ENCODE measurements at places on chromosomes 12 and 14. TPM values are rescaled to one million over a fixed set of nuclear protein-coding genes. Genes with fewer than 3 reads are reported as not detected.
A peak's percentile ranks its signal among the peaks of the same experiment; 100 is the strongest.

DNA sequence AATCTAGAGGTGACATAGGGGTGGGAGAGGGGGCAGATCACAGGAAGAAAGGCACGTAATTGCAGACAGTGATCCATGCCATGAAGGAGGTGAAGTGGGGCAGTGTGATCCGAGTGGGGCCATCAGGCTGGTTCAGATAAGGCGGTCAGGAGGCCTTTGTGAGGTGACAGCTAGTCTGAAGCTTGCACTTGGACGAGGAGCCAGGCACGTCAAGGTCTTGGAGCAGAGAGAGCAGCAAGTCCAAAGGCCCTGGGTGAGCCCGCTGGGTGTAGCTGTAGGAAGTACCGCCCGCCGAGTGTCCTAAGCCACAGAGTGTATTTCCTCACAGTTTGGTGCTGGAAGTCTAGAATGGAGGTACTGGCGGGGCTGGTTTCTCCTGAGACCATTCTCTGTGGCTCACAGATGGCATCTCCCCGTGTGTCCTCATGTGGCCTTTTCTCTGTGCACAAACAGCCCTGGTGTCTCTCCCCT lies 23.6 kb downstream of the RHOF start:
- DNase-seq = no peak

- no peak for DNase-seq
Measured at GRCh38 chr14:20563971-20564370, 3.1 kb upstream of the RNASE9 start.

DNA sequence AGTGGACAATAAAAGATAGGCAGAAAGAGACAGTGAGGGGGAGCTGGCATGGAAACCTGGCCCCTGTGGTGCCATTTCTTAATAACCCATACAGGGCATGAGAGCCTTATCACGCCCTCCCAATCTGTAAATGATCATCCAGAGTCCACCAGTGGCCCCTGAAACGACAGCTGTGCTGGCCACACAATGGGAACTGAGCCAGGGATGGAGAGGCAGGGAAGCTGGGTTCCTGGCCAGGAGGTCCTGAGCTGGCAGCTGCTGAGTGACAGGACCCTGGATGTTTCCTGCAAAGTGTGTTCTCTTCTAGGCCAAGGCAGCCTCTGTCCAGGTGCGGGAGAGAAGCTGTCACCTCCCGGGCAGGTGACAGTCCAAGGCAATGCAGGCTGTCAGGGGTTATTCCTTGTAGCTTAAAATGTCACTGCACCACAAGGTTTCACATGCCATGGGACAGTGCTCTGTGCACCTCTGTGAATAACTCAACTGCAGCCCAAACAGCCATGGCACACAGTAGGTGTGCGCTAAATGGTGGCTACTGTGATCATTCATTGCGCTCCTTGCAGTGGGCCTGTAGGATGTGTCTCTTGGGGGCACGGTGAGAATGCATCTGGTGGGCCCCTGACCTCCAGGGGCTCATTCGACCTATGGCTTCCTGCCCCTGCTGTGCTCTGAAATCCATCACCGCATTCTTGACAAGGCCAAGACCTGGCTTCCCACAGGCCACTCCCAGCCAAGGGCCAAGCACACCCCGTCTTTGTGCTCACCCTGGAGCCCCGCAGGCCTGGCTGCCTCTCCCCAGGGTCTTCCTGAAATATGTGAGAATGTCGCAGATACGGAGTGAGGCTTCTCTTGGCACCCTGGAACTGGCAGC lies 46.3 kb upstream of the BCL11B start:
- peak; percentile 47 for DNase-seq

Gene SYCP3
- 0.07 TPM for total RNA-seq

GRCh38 chr14:20606190-20606901 lies 15.2 kb upstream of the RNASE12 start:
- peak; percentile 89 for DNase-seq

Gene PLXNC1
- total RNA-seq = 6.5 TPM

GRCh38 chr12:94151582-94151981 lies 3.2 kb downstream of the PLXNC1 start:
- no peak for DNase-seq

Data from GM23338 (cell line).